D721Med (cell line): ENCODE measurements at places on chromosomes 2 and 18.

GRCh38 chr18:7467708-7468466, 99.2 kb upstream of the PTPRM start:
- no peak for DNase-seq

- no peak for DNase-seq
These were observed 39.5 kb downstream of the INPP4A start for GRCh38 chr2:98484121-98484557.

GRCh38 chr2:27162151-27163121, 13.6 kb downstream of the TCF23 start:
- no peak for DNase-seq

DNA sequence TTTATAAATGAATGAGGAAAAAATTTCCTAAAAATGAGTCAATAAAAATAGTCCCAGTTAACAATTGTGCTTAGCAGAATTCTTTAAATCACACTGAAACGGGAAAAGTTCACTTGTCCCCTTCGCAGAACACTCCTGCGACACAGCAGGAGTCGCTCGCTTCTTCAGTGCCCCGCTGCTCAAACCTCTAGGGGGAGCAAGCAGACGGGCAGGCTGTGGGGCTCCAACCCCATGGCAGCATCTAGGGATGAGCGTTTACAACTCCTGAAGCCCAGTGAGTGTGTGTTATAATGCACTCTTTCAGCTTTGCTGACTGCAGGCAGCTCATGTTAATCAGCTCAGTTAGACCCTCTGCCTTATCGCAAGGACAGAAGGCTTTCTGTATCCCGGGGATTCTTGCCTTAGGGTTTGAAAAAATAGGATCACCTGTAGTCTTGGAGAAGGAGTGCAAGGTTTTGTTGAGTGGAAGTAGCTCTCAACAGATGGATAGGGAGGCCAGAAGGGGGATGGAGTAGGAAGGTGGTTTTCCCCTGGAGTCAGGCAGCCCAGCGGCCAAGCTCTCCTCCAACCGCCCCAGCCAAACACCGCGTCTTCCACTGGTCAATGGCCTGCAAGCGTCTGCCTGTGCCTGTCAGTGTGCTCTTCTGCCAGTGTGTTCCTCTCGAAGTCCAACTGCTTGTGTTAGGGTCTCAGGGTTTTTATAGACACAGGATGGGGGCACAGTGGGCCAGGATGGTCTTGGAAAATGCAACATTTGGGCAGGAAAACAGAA, 1977.7 kb upstream of the LRRTM1 start:
- DNase-seq, result no peak

- no peak for DNase-seq
These were observed 140.5 kb downstream of the TPO start for GRCh38 chr2:1553671-1554295.

DNA sequence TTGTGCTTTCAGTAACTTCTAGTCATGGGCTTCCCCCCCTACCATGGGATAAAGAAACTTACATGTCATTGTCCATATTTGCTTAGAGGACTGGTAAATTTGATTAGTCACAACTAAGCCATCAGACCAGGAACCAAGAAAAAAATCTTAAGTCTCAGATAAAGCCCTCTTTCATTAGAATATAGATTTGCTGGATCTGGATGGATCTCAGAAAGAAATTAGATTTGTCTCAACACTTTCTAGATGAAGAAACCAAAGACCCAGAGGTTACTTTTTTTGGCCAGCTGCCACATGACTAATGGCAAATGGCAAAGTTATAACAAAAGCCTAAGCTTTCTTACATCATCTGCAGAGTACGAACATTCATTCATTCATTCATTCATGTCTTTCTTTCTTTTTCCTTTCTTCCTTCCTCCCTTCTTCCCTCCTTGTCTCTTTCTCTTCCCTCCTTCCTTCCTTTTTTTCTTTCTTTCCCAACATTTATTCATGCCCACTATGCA, 60.2 kb downstream of the CDCA7 start:
- DNase-seq, result no peak

DNA sequence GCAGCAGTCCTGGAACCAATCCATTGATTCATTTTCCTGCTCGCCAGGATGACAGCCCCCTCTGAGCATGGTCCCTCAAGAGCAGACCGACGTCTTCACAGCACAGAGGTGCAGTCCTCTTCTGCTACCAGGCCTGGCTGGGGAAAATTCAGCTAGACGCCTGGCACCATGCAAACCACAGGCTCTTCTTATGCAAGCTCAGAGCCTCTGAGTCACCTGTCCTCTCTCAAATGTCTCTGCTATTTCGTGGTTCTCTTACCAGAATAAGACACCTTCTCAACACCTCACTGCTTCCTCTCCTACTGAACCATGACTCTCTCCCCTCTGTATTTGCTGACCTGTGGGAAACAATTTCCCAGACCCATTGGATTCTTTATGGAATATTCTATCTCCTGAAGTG, 79.8 kb upstream of the CYRIA start:
- DNase-seq, result no peak

DNA sequence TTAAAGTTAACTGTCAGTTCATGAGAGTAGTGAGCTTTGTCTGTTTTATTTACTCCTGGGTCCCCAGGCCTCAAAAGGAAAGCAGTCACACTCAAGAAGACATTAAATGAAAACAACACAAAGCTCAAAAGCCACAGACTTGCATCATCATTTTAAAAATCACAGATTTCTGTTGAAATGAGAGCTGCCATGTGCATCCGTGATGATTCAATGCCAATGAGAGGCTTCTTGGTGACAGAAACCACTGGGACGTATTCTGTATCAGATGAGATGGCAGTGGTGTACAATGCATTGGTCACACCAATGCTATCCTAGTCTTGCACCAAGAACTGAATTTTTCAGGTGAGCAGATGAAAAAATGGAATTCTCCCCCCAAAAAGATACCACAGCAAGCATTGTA, 204.8 kb downstream of the ANAPC1 start:
- no peak for DNase-seq

DNA sequence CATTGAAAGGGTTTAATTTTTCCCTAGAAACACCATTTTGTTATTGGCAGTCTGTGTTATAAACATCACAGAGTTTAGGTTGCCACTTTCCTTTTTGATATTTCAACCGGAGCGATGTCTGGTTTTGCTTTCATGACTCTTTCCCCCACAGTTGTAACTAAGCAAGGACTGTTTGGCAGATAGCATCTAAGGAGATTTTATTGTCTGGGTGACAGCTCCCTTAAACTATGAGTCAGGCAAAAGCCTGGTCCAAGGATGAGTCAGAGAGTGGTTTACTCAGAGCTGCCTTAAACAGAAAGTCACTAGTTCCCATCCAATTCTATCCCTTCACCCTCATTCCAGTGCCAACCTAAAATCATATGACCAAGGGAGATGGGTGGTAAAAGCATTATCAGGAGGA, 341.6 kb upstream of the VWC2L start:
- DNase-seq, result no peak

DNA sequence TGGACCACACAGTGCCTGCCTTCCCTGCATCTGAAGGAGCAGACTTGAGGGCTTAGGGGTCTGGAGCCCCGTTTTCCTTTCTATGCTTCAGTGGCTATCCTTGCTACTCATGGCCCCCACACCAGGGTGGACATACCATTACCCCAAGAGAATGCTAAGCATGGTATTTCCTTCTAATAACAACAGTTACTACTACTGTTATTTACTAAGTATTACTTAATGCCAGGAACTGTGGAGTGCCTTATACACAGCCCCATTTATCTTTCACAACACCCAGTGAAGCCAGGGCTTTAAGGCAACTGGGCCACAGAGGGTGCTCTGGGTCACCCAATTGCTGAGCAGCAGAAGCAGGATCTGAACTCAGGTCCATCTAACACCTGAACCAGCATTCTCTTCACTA, 5.8 kb upstream of the PAX8 start:
- DNase-seq, result no peak

DNA sequence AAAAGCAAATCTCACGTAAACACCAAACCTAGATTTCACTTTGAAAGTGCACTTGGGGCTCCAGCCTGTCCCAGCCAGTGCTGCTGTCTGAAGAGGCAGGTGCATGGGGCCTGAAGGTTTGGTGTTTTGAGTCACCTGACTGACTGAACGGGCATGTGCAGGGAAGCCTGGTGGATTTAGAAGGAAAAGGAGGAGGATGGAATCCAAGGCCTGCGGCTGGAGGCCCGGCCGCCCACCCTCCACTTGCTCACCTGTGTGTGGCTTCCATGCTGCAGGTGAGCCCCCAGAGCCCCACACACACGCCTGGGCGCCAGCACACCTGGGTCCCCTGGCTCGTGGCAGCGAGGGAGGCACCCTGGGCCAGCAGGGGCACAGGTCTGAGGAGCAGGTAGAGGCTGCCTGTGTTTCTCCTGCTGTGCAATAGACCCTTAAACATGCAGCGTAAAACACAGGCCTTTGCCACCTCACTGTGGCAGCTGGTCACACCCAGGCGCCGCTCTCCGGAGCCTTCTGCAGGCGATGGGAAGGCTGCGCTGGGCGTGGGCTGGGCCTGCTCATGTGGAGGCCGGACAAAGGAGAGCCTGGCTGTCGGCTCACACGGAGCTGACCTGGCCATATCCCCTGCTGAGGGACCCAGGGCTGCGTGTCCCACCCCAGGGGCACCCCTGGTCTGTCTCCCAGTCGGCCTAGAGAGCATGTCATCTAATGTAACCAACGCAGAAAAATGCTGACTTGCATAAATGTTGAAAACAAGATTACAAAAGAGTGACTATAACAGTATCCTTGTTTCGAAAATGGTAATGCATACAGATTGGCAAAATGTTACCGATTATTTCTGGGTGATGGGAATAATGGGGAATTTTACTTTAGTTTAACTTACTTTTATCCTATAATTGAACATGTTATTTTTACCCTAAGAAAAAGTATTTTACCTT, 71.3 kb downstream of the TMEM18 start:
- DNase-seq, result no peak

GRCh38 chr2:138490673-138491494, 10.7 kb upstream of the SPOPL start:
- no peak for DNase-seq

DNA sequence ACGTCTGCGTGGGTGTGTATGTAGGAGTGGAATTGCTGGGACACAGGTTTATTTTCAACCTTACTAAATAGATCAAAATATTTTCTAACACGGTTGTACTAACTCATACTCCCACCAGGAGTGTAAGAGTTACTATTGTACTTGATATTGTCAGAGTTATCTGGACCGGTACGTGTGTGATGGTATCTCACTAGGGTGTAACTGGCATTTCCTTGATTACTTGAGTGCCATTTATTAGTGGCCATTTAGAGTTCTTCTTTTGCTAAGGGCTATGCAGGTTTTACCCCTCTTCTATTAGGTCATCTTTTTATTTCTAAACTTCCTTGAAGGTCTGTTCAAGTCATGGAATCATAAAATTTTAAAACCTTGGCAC, 33.5 kb downstream of the CENPO start:
- no peak for DNase-seq

DNA sequence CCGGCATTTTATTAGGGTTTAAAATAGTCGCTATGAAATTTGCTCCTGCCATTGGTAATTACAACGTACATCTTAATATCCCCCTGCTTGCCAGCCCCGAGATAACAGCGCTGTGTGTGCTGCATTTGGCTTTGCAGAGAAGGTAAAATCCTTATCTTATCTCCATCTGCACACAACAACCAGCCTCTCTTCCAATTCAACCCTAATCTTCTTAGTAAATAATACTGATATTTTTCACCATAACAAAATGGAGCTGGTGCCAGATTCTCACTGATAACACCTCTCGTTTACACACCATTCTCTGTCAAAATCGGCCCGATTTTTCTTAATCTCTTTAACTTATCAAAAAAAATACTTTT, 61.4 kb upstream of the SIX3 start:
- no peak for DNase-seq

DNA sequence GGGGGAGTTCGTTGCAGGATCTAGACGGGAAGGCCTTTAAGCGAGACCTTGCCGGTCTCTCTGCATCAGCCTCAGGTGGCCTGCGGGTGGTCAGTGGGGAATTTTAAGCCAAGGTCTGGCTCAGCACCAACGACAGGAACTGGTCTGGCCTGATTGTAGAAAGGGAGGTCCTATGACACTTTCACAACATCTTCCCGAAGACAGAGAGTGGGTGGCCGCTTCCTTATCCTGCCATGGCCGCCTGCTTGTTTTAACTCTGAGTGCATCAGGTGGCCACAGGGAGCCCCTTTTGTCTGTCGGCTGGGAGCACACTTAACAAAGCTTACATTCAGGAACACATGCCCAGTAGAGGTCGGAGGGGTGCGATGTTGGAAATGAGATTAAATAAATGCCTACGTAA, 363.7 kb upstream of the MYT1L start:
- DNase-seq, result no peak

GRCh38 chr2:64330281-64331113, 123.5 kb upstream of the LGALSL start:
- DNase-seq, result no peak

DNA sequence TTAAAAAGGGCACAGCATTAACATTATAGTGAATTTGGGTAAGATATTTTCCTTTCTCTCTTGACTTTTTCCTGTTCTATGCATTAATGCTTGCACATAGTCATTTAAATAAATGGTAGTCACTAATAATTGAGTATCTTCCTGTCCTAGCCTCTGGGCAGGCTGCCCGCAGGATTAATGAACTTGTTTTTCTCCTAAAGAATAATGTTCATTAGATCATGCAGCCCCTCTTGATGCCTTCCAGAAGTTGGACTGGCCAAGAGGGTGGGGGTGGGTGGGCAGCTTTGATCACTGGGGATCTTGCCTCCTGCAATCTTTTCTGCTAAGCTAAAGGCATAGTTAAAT, 514.5 kb upstream of the CDH2 start:
- DNase-seq, result no peak

GRCh38 chr2:160328811-160329527, 128.9 kb upstream of the ITGB6 start:
- no peak for DNase-seq

DNA sequence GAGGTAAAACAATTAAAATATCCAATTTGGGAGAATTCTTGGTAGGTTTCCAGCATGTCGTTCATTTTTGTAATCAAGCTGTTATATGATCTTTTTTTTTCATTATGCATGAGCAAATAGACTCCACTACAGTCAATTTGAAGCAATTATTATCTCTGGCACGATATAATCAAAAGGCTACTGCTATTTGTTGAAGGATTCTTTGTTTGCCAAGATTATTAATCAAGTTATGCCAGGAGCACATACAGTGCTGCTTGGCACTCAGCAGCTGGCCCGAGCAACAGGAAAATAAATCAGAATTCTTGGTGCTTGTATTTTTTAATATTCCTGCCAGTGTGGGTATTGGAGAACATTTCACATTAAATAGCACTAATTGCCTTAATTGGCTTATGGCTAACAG, 279.5 kb downstream of the RND3 start:
- DNase-seq, result no peak

DNA sequence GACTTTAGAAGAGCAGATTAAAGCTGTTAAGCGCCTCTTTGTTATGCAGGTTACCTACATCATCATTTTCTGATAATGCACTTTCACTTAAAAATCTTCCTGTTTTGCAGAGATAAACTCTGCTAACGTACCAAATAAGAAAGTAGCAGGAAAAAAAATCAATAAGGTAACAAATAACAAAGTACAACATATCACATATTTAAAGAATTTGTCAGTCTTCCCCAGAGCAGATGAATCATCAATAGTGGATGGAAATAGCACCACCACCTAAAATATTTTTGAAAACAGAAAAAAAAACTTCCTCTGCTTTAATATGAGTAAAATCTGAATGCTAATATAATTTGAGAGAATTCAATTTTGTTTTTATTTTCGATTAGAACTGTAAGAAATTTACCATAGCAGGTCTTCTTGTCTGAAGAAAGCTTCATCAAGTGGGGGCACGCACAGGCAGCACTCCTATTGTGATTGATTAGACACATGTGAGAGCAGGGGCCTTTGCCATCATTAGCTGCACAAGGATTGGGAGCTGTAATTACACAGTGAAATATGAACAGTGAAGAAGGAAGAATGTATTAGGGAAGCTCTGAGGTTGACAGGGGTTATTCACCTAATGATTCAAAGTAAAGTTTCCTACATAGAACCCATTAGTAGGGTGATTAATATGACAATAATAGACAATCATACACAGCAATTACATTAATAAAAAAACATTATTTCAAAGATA, 1279.4 kb downstream of the LRP1B start:
- no peak for DNase-seq
